ENCODE measurements at places on chromosomes 7 and 10. TPM values are rescaled to one million over a fixed set of nuclear protein-coding genes. Genes with fewer than 3 reads are reported as not detected.

DNA sequence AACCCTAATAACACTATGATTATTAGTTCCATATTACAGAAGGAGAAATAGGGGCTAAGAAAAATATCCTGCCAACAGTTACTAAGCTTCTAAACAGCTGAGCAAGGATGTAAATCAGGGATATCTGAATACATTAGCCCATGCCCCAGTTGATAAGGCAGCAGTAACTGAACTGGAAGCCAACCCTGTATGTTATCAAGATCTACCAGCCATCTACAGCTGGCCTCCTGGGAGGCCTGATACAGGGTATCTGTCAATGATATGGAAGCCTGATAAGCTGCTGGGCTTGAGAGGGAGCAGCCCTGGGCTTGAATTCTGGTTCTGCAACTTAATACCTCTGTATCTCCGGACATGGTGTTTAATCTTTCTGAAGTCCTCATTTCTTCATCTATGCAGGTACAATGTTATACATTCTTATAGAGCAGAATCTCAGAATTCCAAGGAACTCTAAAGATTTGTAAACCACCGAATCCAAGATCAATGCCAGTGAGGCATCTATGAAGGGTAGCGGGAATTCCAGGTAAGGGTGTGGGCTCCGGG, 37.9 kb upstream of the AFAP1L2 start:
- DNase-seq: no peak

DNA sequence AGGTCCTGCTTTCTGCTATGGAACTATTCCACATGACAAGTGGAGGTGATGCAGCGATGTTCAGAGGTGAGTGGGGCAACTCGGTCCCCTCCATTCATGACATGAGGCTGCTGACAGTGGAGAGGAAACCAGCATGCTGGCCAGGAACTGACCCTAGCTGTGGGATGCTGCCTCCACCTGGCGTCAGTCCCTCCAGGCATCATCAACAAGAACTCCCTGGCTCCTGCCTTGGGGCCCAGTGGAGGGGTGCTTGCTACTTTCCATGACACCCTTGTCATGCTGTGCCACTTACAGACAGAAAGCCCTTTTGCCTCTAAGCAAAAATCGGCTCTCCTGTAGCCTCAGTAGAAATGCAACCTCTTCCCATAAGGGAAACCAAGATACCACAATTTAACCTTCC, 118.5 kb downstream of the LRRC18 start:
- DNase-seq: no peak

- DNase-seq: no peak
Observed at GRCh38 chr7:69796416-69796815, 198.1 kb downstream of the AUTS2 start.

- DNase-seq: no peak
Observed at GRCh38 chr7:42170724-42171123, 66.3 kb downstream of the GLI3 start.

DNA sequence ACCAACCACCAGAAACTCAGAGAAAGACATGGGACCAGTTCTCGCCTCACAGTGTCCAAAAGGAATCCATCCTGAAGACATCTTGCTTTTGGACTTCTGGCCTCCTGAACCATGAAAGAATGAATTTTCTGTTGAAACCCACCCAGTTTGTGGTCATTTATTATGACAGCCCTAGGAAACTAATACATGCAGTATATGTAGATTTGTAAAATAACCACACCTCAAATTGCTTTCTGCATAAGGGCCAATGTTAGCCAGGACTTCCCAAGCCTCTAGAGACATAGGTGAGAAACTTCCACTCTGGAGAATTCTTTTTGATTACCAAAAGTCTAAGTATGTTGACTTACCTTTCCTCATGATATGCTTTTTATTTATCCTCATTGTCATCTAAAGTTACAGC, 210.5 kb upstream of the SP4 start:
- DNase-seq: no peak

Gene MYOZ1
- total RNA-seq: 0.33 TPM

GRCh38 chr7:141999058-141999623, 3.5 kb downstream of the MGAM start:
- no peak for DNase-seq

Gene SP8
- 0.08 TPM for total RNA-seq

Gene SPDYE6
- total RNA-seq: not detected

DNA sequence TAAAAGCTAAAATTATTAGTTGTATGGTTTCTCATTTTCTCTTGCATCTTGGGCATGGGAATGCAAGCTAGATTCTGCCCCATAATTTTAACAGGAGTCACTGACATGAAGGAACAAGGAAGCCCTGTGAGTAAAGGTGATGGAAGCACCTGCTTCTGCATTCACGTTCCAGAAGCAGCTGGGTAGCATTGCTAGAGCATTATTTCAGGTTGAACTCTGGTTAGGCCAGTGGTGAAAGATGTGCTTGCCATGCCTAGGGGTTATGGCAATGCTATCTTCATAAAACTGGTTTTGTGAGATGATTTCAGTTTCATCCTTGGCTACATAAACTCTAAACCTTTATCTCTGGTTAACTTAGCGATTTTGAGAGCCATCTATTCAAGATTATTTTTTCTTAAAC, 151.4 kb downstream of the TFEC start:
- no peak for DNase-seq

Gene PAPSS2
- total RNA-seq: 0.17 TPM

Gene DENND10
- 59.5 TPM for total RNA-seq

GRCh38 chr7:5404421-5404826, 19.2 kb downstream of the TNRC18 start:
- DNase-seq: no peak

GRCh38 chr7:101169838-101170551, 4.6 kb upstream of the VGF start:
- DNase-seq: peak; percentile 62

Gene RAMP3
- total RNA-seq: not detected

DNA sequence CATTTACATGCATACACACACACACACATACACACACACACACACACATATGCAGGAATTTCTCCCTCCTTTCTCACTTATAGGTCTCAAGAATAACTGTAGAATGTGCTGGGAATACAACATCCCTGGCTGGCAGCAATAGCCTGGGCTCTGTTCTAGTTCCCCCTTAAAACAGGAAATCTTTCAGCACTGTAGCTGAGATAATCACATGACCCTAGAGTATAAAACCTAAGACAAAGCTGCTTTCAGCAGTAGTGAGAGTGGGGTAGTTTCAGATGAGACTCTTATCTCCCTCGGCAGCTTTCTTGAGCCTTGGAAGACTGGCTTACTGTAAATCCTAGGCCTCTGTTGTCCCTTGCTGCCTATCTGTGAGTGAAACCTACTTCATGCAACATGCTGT, 137.4 kb upstream of the AKR1E2 start:
- no peak for DNase-seq

DNA sequence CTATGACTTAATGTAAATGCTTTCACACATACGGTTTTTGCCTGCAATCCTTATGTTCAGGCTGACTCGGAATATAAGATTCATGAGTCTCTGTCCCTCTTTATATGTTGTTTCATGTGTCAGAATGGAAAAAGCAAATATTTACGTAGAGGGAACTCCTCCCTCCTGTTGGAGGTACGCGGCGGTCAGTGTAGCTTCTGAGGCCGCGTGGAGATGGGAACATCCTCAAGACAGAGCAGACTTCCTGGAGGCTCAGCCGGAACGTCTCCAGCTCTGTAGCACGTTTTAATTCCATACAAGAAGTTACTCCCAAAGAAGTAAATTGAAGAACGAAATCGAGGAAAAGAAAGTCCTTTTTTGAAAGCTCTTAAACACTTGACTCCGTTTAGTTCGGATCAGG, 248.3 kb downstream of the EBF3 start:
- no peak for DNase-seq

DNA sequence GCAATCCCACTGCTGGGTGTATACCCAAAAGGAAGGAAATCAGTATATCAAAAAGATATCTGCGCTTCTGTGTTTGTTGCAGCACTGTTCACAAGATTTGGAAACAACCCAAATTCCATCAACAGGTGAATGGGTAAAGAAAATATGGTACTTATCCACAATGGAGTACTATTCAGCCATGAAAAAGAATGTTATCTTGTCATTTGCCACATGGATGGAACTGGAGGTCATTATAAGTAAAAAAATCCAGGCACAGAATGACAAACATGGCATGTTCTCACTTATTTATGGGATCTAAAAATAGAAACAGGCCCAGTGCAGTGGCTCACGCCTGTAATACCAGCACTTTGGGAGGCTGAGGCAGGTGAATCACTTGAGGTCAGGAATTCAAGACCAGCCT, 15.7 kb downstream of the APBB1IP start:
- DNase-seq: no peak

Gene BICC1
- 11.8 TPM for total RNA-seq

Gene MRPS17
- 36.2 TPM for total RNA-seq

All from H4 (cell line).